ENCODE measurements at places on chromosomes 3 and 15. TPM values are rescaled to one million over a fixed set of nuclear protein-coding genes. Genes with fewer than 3 reads are reported as not detected.

DNA sequence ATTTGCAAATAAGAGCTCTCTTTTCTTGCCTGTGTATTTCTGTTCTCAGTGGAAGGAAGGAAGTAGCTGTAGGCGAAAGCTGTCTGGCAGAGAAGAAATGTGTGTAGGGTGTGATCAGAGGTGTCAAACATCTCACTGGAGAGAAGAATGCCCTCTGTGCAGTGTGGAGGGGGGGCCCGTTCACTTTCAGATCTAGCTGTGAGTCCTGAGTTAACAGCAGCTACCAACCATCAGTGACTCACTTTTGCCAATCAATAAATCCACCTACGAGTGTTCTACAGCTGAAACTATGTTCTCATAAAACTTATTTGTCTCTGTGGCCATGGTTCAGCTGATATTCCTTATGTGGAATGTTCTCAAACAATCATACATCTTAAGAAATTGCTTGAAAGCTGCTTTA is 103.7 kb downstream of the FRMD4B start:
- peak; percentile 44 for DNase-seq

The TGM5 gene
- 0.28 TPM for total RNA-seq

DNA sequence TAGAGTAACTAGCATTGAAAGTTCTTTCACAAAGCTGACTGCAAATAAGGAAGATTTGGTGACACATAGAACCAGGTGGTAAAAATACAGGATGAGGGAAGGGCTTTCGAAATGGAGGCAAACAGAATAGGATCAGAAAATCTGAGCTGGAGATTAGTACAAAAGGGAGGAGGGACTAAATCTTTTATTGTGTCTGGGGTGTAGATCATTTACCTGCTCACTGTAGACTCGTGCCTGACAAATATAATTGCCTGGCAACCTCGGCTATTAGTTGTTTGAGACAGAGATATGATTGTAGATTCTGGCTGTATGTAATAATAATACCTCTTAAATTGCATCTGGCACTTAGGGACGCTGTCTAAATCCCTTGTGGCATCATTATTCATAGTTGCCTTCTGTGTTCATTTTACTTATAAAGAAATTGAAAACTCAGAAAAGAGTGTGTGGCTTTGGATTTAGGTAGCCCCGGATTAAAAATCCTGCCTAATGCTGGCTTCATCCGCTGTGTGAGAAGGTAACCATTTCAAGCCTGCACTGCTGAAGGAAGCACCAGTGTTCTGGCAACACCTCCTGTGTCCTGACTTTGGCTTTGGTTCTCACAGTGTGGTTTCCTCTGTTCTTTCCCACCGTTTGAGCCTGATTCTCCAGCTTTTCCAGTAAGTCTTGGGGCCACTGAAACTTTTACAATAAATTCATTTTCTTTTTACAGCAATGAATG is 25.0 kb upstream of the GPR160 start:
- no peak for DNase-seq

The HTR3E gene
- total RNA-seq: not detected

The PPM1L gene
- 5.9 TPM for total RNA-seq

The SPATA12 gene
- not detected for total RNA-seq

DNA sequence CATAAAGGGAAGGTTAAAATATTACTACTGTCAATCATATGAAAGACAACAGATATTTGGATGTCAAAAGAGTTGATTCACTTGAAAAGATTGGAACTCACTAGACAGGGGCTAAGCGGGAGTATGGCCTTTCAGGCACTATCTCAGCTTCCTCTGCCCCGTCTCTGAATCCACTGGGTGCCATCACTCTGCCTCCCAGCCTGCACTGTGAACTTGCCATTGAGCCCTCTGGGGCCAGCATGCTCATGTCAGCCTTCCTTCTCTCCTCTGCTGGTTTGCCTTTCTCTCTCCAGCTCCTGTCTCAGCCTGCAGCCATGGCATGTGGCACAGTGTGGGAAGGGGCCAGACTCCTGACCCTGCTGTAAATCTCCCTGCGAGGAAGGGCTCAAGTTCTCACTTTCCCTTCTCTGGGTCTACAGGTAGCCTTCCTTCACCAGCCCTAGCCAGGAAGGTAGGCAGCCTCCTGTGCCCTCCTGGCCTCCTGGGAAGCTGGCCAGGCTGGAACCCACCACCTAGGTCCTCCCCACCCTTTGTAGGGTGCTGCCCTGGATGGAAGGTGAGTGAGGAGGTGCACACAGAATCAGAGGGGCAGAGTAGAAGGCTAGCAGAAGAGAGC is 54.0 kb upstream of the SLCO2A1 start:
- DNase-seq: no peak

DNA sequence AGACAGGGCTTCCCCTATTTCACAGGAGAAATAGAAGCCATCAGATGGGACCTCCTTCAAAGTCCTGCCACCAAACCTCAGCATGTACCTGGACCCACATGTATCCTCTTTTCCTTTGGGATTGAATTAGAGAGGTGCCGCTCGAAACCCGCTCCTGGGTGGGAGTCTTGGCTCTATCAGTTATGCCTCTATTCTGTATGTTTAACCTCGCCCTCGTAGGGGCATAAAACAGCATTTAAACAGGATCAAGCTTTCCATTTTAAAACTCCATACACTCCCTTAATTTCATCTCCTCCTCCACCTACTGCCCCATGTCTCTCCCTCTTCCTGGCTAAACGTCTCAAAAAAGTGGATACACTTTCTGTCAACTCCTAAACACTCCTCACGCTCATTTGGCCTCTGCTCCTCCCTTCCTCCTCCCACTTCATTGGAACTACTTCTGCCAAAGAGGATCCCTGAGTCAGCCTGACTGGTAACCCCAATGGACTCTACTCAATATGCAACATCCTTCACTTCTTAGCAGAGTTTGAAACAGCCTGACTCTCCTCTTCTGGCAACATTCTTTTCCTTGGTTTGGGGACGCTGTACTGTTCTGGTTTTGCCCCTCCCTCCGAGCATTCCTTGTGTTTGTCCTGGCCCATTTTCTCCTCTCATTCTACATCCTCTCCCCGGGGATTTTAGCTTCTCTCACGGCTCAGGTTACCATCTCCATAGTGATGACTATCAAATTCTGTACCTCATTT is 23.0 kb upstream of the MUC20 start:
- no peak for DNase-seq

GRCh38 chr3:196528639-196529233 is 13.6 kb upstream of the SMCO1 start:
- DNase-seq: peak; percentile 90

DNA sequence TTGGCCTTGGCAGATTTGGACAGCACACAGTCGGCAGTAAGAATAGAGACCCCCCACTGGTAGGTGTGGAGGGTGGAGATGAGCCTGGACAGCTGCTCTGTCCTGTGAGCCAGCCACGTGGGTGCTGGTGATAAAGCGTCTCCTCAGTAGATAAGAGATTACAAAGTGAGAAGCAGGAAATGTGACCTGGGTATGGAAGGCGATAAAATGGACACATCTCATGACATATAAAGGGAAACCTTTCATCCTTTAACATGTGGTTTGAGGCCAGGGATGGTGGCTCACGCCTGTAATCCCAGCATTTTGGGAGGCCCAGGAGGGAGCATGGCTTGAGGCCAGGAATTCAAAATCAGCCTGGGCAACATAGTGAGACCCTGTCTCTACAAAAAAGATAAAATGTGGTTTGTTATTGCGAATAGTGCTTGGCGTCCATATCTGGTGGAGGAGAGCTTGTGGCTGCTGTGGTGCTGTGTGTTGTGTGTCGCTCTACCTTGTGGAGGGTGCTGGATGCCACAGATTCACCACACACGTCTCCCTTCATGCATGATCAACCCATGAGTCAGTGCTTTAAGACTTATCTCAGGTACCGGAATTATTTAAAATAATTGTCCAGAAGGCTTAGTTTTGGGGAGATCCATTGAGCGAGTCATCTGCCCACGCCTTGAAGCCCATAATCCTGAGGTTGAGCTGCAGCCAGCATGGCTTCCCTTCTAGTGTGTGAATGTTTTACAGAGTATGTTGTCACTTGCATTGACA is 157.0 kb downstream of the GABRG3 start:
- no peak for DNase-seq

The CLRN1 gene
- total RNA-seq: not detected

DNA sequence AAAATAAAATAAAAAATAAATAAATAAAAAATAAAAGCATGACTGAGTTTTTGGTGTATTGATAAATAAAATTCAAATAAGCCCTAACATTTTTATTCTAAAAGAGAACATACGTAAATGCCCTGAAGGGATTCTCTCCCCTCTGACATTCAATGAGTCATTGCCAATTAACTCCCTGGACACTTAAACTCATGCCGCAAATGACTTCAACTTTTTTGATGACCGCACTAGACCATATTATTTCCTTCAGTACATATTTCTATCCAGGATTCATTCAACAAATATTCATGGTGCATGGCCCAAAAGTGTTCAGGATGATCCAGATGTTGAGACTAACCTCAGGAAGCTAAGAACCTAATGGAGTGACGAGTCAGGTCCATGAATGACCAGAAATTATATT is 195.9 kb upstream of the LRRN1 start:
- DNase-seq: no peak

DNA sequence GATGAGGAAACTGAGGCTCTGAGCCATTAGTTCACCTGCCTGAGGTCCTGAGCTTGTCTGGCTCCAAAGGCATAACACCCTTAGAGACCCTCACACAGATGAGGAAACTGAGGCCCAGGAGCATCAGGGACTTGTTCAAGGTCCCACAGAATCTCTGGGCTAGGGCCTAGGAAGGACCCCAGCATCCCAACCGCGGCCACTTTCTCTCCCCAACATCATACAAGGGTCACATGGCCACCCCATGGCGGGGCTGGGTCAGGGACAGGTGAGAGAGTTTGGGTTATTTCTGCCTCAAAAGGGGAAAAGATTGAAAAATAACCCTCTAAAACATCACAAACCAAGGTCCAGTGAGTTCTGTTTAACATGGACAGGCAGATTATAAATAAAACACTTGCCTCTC is 6.7 kb downstream of the LINGO1 start:
- no peak for DNase-seq

GRCh38 chr15:58065445-58066041 is at the start of gene ALDH1A2:
Gene ALDH1A2, minus strand, starts transcription at chr15:58065711. Its CDS starts 61 bp downstream, at chr15:58065650.
- no peak for DNase-seq

The SLC27A2 gene
- 30.3 TPM for total RNA-seq

The ASB14 gene
- not detected for total RNA-seq

DNA sequence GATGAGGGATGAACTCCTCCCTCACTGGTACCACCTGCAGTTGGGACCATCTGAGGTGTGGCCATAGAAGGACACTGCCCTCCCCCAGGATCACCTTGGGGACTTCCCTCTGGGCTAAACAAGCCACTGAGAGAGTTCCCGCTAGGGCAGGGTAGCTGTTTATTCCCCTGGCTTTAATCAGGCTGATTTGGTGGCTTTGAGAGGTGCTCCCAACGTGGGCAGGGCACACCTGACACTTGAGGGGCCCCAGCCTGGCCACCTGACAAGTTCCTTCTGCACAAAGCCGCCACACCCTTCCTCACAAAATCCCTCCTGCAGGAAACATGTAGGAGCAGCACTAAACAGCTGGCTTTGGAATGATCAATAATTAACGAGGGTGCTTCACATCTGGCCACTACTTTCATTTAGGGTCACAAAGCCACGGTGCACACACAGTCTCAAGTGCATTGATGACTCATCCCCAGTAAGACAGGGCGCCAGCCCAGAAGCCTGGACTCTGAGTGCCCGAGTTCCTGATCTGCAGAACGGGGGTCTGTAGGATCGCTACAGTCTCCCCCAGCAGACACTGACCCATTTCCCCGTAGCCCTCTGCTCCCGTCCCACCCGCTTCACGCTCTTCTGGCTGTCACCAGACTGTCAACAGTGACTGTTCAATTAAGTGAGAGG is 75.1 kb downstream of the ATP10A start:
- DNase-seq: no peak

DNA sequence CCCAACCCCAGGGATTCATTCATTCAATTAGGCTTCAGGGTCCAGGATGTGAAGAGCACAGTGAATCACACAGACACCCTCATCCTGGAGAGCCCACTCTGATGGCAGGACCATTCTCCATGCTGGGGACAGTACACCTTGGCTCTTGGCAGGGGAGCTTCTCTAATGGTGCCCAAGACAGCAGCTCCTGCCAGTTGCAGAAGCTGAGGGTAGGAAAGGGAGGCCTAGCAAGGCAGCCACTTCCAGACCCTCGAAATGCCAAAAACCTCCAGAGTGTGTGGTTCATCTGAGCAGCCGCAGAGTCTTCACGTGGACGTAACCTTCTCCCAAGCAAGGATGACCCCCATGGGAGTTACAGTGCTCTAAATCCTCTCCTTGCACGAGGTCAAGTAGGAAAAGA is 186.2 kb downstream of the XXYLT1 start:
- DNase-seq: no peak

Measured in activated CD4-positive, alpha-beta memory T cell treated with anti-CD3 and anti-CD28 coated beads, Interleukin-2, amount 10 ng/mL, durations not matched to agents 7 days and 5 days (primary cell).